AG20443 (cell line): ENCODE measurements at places on chromosomes 7 and 10.

- DNase-seq = no peak
Observed at GRCh38 chr7:144587701-144588100, 184.2 kb upstream of the NOBOX start.

- no peak for DNase-seq
Observed at GRCh38 chr10:130254243-130254642, 118.1 kb downstream of the GLRX3 start.

- DNase-seq = peak; percentile 49
Observed at GRCh38 chr10:33164060-33164709, 170.3 kb downstream of the NRP1 start.

- DNase-seq = no peak
Observed at GRCh38 chr10:48765039-48765438, 80.4 kb downstream of the WDFY4 start.
